ENCODE measurements at places on chromosomes 13 and 19.
A peak's percentile ranks its signal among the peaks of the same experiment; 100 is the strongest.

DNA sequence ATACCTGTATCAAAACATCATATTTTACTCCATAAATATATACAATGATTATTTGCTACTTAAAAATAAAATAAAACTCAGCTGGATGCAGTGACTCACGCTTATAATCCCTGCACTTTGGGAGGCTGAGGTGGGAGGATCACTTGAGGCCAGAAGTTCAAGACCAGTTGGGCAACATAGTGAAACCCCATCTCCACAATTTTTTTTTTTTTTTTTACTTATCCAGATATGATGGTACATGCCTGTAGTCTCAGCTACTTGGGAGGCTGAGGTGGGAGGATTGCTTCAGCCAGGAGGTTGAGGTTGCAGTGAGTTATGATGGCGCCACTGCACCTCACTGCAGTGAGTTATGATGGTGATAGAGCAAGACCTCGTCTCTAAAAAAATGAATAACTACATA, 22.4 kb downstream of the POU2F2 start:
- DNase-seq = no peak

GRCh38 chr19:29841559-29842367, 30.0 kb downstream of the CCNE1 start:
- DNase-seq = peak; percentile 20

- DNase-seq = no peak
Measured at GRCh38 chr13:71303144-71303543, 563.9 kb downstream of the DACH1 start.

GRCh38 chr13:67437244-67437643, 207.1 kb upstream of the PCDH9 start:
- DNase-seq = no peak

GRCh38 chr19:2994588-2995131, 17.3 kb downstream of the TLE6 start:
- DNase-seq = no peak

GRCh38 chr13:19695829-19696228, 62.4 kb downstream of the MPHOSPH8 start:
- no peak for DNase-seq

- no peak for DNase-seq
Measured at GRCh38 chr19:55546011-55546410, 668 bp upstream of the SBK3 start.

GRCh38 chr13:112443191-112443994, 67.2 kb downstream of the SPACA7 start:
- DNase-seq = peak; percentile 66

- DNase-seq = no peak
Measured at GRCh38 chr19:28003543-28003942, 1209.4 kb downstream of the UQCRFS1 start.

GRCh38 chr13:20312292-20312691, 80.2 kb upstream of the GJB6 start:
- DNase-seq = no peak

- DNase-seq = no peak
Measured at GRCh38 chr13:36261976-36262375, 35.6 kb downstream of the CCDC169 start.

- no peak for DNase-seq
Measured at GRCh38 chr13:30034458-30034795, 184.0 kb upstream of the UBL3 start.

- no peak for DNase-seq
Measured at GRCh38 chr19:55071129-55071502, 4.6 kb upstream of the EPS8L1 start.

DNA sequence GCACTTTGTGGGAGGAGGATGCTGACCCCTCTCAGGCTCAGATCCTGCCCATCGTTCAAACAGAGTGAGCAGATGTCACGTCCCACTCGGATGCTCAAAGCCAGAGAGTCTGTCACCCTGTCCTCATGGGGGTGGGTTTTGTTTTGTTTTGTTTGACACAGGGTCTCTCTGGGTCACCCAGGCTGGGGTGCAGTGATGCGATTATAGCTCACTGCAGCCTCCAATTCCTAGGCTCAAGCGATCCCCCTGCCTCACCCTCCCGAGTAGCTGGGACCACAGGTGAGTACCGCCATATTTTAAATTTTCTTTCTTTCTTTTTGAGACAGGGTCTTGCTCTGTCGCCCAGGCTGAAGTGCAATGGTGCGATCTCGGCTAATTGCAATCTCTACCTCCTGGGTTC, 4.0 kb downstream of the ADGRE2 start:
- DNase-seq = no peak

GRCh38 chr19:35055715-35056179, 14.2 kb downstream of the HPN start:
- DNase-seq = no peak

Data from nephron progenitor cell (in vitro differentiated cells).